Stimulated activated CD4-positive, alpha-beta T cell treated with anti-CD3 and anti-CD28 coated beads, Interleukin-12 subunit alpha, Interleukin-12 subunit beta, amount 100 ng/mL, for 24 hours (primary cell): ENCODE measurements at places on chromosomes 2 and 18.

GRCh38 chr2:217409949-217410680 is 550.3 kb upstream of the TNP1 start:
- DNase-seq = no peak

DNA sequence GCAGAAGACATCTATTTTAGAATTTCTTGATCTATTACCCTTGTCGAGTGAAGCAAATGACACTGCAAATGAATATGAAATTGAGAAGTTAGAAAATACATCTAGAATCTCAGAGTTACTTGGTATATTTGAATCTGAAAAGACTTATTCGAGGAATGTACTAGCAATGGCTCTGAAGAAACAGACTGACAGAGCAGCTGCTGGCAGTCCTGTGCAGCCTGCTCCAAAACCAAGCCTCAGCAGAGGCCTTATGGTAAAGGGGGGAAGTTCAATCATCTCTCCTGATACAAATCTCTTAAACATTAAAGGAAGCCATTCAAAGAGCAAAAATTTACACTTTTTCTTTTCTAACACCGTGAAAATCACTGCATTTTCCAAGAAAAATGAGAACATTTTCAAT is 370.4 kb downstream of the XIRP2 start:
- DNase-seq = no peak

DNA sequence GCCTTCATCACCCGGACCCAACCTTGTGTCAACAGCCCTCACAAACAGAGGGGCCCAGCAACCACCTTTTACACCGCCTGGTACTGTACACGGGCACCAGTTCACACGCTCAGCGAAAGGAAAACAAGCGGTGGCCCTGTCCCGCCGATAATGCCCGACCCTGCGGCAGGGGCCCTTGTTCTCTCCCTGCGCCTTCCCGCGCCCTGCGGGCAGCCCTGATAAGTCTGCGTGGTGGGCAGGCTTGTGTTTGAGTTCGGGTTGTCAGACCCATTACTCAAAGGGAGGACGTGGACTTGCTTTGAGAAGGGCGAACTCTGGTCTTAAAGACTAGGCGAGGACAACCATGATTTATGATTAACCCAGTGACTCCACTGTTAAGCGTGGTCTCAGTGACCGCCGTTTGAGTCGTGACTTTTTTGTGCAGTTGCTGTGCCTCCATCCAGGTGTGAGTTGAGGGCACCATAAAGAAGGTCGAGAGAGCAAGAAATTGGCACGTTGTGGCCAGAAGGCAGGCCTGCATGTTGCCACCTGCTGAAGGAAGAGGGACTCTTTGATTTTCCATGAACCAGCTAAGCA is 167.4 kb upstream of the GATA6 start:
- DNase-seq = no peak

- DNase-seq = no peak
Measured at GRCh38 chr18:36355511-36355910, 58.0 kb downstream of the FHOD3 start.

DNA sequence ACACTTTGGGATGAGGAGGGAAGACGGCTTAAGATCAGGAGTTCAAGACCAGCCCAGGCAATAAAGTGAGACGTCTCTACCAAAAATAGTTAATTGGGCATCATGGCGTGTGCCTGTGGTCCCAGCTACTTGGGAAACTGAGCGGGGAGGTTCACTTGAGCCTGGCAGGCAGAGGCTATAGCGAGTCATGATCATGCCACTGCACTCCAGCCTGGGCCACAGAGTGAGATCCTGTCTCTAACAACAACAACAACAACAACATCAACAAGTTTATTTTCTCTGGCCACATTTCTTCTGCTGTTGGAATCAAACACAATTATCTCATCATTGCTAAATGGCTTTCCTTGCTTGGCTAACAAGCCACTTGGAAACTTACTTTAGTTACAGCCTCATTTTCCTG is 13.4 kb downstream of the NIFK start:
- DNase-seq = no peak

- DNase-seq = no peak
Measured at GRCh38 chr2:235533198-235533597, 39.4 kb downstream of the AGAP1 start.

- no peak for DNase-seq
Measured at GRCh38 chr2:77999376-77999775, 477.2 kb upstream of the LRRTM4 start.

- DNase-seq = no peak
Measured at GRCh38 chr2:239695728-239696240, 295.0 kb upstream of the HDAC4 start.

DNA sequence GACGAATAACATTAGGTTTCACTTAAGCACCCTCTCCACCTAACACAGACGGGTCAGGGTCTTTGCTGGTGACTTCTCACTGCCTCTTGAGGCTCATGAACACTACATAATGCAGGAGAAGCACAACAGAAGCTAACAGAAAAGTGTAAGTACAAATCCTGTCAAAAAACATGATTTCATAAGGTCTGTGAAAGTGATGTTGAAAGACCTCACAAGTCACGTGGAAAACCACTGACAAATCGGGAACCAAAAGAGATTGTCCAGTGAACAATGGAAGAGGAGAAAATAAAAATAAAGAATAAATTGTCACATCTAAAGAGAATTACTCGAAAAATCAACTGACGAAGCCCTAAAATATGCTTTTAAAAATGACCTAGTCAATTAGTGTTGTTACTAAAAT is 14.0 kb downstream of the PSD4 start:
- no peak for DNase-seq

DNA sequence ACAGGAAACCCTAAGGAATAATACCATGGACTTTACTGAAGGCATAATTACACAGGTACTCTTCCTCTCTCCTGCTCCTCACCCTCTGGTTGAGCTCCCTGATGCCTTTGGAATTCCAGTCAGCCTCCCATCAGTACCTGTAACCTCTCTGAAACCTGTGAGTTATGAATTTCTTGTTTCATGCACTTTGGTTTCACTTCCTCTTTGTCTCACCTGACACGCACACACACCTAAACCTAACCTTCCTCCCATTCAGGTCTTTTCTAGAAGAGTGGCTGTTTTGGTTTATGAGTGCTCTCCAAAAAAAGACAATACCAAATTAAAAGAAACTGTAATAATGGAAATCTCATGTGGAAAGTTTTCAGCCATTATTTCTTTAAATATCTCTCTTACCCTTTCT is 451.3 kb upstream of the VWC2L start:
- DNase-seq = no peak

GRCh38 chr2:238905644-238906043 is 57.8 kb downstream of the TWIST2 start:
- no peak for DNase-seq

- DNase-seq = no peak
Measured at GRCh38 chr2:238897122-238897880, 49.4 kb downstream of the TWIST2 start.

GRCh38 chr18:46715062-46715461 is 41.8 kb downstream of the ST8SIA5 start:
- no peak for DNase-seq

DNA sequence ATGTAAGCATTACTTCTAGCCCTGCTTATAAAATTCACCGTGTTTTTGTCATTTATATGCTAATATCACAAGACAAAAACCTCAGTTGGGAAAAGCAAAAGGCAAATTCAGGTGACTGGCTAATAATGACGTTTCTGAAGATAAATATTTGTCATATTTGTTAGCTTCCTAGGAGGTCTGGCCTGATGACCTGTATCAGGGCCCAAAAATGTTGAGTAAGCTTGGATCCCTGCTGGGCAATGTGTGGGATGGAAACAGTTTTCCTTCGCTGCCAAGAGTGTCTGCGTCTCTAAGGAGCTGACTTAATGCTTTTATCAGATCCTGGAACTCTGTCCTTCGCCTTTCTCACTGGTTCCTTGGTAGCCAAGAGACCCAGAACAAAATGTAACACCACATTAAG is 230.1 kb upstream of the PXDN start:
- DNase-seq = no peak

DNA sequence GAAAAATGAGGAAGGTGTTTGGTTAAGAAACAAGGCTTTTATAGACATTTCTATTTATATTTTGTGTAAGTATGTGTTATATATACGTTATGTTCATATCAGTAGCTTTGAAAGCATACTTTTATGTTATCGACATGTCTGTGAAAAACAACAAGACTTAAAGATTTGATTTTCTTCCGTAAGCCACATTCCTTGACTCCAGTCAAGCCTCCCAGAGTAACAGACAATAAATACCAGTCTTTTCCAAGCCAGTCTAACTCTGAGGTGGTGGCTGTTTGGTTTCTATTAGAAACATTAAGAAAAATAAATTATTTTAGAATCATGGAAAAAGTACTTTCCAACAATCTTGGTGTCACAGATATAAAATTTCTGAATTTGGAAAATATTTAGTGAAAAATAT is 16.3 kb upstream of the ITGAV start:
- DNase-seq = no peak

DNA sequence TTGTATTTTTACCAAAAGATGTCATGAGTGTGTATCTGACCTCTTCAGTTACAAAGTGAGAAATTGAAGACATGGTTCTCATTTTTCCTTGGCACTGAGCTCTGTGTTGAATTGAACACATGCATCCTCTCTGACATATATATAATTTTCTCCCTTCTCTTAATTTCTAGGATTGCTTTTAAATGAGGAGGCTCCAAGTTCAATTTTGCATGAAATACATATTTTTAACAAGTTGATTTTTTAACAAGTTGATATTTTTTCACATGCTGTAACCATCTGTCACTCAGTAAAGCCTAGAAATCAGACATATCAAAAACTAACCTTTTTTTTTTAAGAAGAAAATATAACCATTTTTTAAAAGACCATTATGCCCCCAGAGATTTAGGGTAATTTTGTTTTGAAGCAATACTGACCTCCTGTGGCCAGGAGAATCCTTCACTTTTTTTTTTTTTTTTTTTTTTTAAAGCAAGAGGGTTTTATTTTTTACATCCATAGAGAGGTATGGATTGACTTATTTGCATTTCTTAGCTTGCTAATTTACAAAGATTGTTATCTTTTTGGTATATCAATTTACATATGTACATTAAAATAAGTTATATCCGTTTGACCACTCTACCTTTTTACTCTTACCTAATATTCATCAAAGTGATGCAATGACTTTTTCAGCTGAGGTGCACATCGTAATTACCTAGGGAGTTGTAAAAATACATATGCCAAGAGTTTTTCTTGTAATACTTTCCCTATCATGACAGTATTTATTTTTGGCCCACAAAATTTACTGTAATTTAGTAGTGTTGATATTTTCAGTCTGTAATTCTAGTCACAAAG is 161.8 kb downstream of the SOCS6 start:
- DNase-seq = no peak

- DNase-seq = no peak
Measured at GRCh38 chr18:6781796-6782195, 52.3 kb downstream of the ARHGAP28 start.

GRCh38 chr2:105798595-105798994 is 53.9 kb downstream of the NCK2 start:
- DNase-seq = no peak

DNA sequence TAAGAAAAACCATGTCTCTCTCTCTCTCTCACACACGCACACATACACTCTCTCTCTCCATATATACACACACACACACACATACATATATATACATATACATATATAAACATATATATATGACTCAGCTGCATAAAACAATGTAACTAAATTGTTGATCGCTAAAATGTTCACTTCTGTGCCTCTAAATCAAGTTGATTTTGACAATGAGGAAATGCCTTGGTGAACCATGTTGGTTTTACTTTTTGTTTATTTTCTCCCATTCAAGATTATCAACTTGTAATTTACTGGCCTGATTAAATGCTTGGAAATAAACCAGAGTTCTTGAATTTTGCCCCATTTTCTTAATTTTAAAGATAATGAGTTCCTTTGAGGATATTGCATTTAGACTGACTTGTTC is 500.4 kb downstream of the PARD3B start:
- DNase-seq = no peak

DNA sequence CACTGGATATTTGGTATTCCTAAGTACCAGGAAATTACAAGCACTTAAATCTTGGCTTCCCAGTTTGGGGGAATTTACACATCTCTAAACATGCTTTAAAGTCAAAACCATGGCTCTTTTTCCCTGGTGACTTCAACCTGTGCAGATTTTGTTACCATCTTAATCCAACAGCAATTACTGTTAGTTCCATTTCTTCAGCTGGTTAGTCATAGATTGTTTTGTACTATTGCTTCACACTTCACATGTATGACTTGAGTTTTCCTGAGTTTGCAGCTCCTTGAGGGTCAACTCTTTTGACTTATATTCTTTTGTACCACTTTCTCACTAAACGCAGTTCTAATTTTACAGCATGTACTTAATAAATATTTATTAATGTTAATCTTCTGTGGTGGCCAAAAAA is 203.4 kb upstream of the RND3 start:
- DNase-seq = no peak

DNA sequence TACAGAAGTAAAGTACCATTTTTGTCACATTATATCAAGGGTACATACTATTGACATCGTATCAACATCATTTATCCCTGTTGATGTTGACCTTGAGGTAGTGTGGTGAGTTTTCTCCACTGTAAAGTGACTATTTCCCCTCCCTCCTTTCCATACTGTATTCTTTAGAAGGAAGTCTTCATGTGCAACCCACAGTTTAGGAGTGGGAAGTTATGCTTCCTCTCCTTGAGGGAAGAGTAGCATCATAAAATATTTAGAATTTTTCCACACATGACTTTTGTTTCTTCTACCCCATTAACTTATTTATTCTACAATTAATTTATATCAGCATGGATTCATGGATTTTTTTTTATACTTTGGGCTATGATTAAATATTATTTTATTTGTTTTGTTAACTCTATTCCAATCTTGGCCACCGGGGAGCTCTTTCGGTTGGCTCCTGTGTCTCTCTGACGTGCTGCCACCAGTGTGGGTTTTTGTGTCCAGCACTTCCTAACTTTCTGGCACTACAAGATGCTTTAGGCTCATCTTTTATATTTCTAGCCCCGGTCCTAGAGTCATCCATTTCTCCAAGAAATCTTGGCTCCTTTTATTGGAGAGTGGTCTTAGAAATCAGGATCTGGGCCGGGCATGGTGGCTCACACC is 19.0 kb downstream of the AQP12B start:
- DNase-seq = no peak

- no peak for DNase-seq
Measured at GRCh38 chr2:130831356-130831755, 5.4 kb upstream of the ARHGEF4 start.

DNA sequence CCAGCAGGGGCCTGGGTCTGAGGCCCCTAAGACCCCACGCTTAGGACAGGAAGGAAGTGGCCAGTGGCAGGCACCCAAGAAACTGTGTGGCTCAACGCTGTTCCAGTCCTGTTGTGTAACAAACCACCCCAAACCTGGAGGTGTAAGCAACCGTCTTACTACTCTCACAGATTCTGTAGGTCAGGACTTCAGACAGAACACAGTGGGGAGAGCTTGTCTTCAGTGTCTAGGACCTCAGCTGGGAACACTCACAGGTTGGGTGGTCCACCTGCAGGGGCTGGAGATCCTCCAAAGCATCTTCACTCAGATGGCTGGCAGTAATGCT is 123.0 kb downstream of the KLHL29 start:
- no peak for DNase-seq

GRCh38 chr2:47002031-47002430 is 86.4 kb upstream of the MCFD2 start:
- DNase-seq = no peak

- DNase-seq = no peak
Measured at GRCh38 chr2:157367704-157368103, 42.1 kb upstream of the ERMN start.
